Neural progenitor cell (in vitro differentiated cells): ENCODE measurements at places on chromosomes 3 and 15. TPM values are rescaled to one million over a fixed set of nuclear protein-coding genes. Genes with fewer than 3 reads are reported as not detected.

GRCh38 chr3:129131465-129132088 is 10.0 kb upstream of the RAB43 start:
- H3K36me3 ChIP-seq, result no peaks in the 10 kb centered on the region
- H3K4me3 ChIP-seq, result no peak overlapping the region
- H3K27me3 ChIP-seq, result no peaks in the 10 kb centered on the region
- H3K4me1 ChIP-seq, result no peaks in the 10 kb centered on the region
- DNase-seq, result no peak

The MGA gene
- total RNA-seq, result 50.1 and 73.4 TPM in 2 replicates

GRCh38 chr3:65808407-65808806 is 230.3 kb downstream of the MAGI1 start:
- no peak overlapping the region for H3K27ac ChIP-seq
- no peak overlapping the region for H3K4me3 ChIP-seq
- peaks cover 28% of the 10 kb centered on the region for H3K4me1 ChIP-seq
- no peaks in the 10 kb centered on the region for H3K36me3 ChIP-seq
- no peaks in the 10 kb centered on the region for H3K27me3 ChIP-seq

- H3K27ac ChIP-seq, result peak overlapping the region; percentile 30
- no peaks in the 10 kb centered on the region for H3K36me3 ChIP-seq
- DNase-seq, result no peak
- no peaks in the 10 kb centered on the region for H3K27me3 ChIP-seq
- peaks cover 20% of the 10 kb centered on the region for H3K4me1 ChIP-seq
These were observed 2.8 kb downstream of the FNDC3B start for GRCh38 chr3:172042136-172042662.
